Immature natural killer cell (primary cell): ENCODE measurements at places on chromosomes 2 and 18. TPM values are rescaled to one million over a fixed set of nuclear protein-coding genes. Genes with fewer than 3 reads are reported as not detected.

Gene CHRNG
- not detected for polyA plus RNA-seq

Gene MALL
- not detected for polyA plus RNA-seq

Gene FNDC4
- not detected for polyA plus RNA-seq

Gene MYCN
- polyA plus RNA-seq = not detected

Gene SCYGR4
- not detected for polyA plus RNA-seq

Gene ASXL3
- polyA plus RNA-seq = not detected

Gene SLC16A14
- polyA plus RNA-seq = not detected

Gene SH2D6
- not detected for polyA plus RNA-seq

Gene KDM3A
- polyA plus RNA-seq = 13.0 TPM

Gene NAPG
- polyA plus RNA-seq = 14.6 TPM

Gene INPP5D
- 54.8 TPM for polyA plus RNA-seq

Gene RAX
- polyA plus RNA-seq = not detected
